Stimulated activated CD4-positive, alpha-beta T cell treated with anti-CD3 and anti-CD28 coated beads, Interleukin-4, amount 100 ng/mL, for 4 hours (primary cell): ENCODE measurements at places on chromosomes 6 and 20.

DNA sequence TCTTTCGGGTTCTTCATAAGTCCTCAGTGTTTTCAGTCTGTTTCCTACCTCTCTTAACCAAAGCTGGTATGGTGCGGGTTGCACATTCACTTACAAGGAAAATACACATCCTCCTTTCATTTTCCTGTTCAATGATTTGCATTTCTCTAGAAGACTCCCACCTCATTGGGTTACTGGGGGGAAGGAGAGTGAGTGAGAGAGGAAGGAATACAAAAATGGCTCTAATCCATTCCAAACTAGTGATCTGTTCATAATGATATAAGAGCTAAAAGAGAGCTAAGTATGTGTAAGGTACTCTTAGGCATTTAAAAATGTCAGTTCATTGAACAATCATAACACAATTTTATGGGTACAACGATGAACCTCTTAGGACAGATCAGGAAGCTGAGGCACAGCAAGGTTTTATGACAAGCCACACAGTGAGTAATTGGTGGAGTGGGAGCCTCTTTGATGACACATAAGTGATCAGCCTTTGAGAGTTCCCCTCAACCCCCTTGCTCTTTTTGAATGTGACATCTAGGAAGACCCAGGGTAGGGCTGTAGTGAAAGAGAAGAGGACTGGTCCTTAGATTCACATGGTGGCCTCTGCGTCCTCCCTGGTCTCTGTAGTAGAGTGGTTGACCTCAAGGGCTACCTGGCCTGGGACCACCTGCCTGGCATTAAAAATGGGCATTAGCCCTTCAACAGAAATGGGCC is 328.4 kb upstream of the SOX4 start:
- no peak for DNase-seq

GRCh38 chr20:20366551-20366875 is 1.4 kb upstream of the INSM1 start:
- DNase-seq, result no peak

DNA sequence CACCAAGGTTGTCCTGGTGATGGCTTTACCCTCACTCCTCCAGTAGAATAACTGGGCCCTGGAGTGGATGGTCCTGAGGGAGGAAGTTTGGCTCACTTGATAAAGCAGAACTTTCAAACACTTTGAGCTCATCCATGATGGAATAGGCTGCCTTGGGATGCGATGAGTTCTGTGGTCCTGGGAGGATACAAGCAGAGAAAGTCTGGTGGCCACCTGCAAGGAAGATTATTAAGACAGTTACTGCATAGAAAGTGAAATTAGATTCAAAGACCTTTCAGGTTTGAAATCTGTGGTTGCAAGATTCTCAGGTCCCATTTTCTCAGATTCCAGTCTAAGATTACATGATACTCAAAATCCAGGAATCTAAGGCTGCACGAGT is 19.9 kb upstream of the CCN5 start:
- DNase-seq, result no peak

- DNase-seq, result no peak
Observed at GRCh38 chr20:56542489-56543030, 9.5 kb downstream of the FAM209B start.

- no peak for DNase-seq
Observed at GRCh38 chr20:36318166-36318565, 12.0 kb downstream of the DLGAP4 start.

DNA sequence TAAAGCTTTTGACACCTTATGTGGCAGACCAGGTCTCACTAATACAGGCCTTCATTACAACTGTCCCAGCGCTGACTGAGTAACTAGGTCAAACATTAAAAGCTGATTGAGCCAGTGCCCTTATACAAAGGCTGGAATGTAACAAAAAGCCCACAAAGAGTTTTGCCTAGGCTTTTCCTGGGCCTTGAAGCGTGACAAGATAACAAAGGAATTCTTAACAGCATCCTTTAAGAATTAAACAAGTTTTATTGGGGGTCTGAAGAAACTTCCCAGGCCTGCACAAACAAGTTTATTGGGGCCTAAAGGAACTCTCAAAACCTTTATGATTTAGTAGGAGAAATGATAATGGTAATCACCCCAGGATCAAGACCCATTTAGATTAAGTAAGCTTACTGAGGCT is 267.6 kb upstream of the FAM83B start:
- no peak for DNase-seq

DNA sequence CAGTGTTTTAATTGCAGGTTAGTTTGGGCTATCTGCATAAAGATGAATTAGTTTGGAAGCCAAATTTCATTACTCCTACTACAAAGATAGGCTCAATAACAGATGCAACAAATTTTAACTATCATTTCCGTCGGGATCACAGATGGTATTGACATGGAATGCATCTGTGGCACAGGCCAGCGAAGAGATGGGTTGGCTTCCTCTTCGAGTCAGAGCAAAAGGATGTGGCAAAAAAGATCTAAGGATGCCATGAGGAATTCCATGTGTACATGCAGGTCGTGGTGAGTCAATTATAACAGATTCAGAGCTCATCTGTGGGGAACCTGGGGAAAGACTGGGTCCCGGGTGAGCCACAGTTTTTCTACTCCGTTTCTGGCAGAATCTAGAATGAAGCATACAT is 83.0 kb upstream of the CITED2 start:
- DNase-seq, result no peak

GRCh38 chr20:59120919-59121318 is 42.7 kb upstream of the ZNF831 start:
- no peak for DNase-seq

DNA sequence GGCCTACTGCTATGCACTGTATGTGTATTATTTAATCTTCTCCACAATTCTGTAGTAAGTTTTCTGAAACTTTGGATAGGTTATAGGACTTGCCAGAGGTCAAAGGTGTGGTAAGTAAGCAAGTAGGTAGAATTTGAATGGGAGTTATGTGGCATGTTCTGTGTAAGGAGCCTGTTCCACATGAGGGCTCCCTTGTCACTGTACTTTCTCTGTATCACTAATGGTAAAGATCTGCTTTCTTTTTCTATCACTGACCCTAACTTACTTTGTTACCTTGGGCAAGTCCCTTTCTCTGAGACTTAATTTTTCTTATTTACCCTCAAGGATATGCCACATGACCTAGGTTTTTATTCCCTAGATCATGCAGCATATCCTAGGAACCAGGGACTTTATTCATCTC is 50.3 kb downstream of the EIF2S2 start:
- no peak for DNase-seq

DNA sequence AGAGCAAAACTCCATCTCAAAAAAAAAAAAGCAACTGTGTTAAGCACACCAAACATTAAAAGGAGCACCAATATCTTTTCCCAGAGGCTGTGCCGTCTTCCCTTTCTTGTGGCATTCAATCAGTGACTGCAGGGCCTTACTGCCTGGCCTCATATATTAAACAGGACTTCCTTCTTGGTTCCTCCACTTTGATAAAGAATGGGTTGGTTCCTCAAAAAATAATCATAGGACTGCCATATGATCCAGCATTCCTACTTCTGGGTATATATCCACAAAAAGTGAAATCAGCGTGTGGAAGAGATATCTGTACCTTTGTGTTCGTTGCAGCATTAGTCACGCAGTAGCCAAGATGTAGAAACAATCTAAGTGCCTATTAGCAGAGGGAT is 40.3 kb upstream of the GFOD1 start:
- no peak for DNase-seq
